ENCODE measurements at places on chromosomes 13 and 19.

DNA sequence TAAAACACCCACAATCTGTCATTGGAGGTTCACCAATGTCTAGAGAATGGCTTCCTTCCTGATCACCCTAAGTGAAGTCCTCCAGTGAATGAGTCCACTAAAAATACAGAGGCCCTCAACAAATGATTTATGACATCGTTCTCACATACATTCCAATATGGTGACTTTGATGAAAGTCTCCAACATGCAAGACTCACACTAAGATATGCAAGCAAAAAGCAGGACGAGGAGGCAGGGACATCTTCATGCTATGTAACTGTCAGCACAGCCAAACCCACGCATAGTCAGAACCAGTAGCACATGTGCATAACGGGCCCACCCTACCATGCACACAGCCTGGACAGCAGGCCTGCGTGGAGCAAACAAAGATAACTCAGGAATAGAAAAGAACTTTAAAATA is 16.6 kb upstream of the LSM14A start:
- no peak for DNase-seq

DNA sequence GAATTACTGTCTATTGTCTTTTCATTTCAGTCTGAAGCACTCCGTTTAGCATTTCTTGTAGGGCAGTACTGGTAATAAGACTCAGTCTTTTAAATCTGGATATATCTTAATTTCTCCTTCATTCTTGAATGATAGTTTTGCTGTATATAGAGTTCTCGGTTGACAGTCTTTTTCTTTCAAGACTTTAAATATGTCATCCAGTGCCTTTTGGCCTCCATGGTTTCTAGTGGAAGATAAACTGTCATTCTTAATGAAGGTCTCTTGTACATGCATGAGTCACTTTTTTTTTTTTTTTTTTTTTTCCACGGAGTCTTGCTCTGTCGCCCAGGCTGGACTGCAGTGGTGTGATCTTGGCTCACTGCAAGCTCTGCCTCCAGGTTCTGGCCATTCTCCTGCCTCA is 27.2 kb upstream of the ZDHHC20 start:
- DNase-seq: no peak

- no peak for DNase-seq
Observed at GRCh38 chr13:97272526-97272925, 50.4 kb downstream of the MBNL2 start.

- DNase-seq: no peak
Observed at GRCh38 chr19:33311326-33311682, 9.0 kb upstream of the CEBPA start.

GRCh38 chr13:97255515-97256021 is 33.4 kb downstream of the MBNL2 start:
- no peak for DNase-seq

- DNase-seq: no peak
Observed at GRCh38 chr19:19477705-19478383, 37.5 kb downstream of the TSSK6 start.

GRCh38 chr13:59770451-59770850 is 393.3 kb downstream of the DIAPH3 start:
- DNase-seq: no peak

DNA sequence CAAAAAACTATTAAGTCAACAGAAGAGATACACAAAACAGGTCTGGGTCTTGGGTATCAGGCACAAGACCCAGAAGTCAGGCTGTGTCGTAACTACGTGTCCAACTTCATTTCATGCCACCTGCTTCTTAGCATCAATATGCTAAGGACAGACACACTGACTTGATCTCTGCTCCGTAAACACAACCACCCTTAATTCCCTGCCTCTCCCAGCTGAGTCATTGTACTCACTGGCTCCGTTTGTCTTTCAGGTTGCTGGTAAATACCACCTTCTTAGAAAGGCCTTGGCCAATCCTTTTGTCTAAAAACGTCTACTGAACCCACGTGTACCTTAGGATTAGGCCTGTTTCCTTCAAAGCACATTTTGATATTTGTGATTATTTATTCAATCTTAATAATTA is 726.2 kb downstream of the PCDH9 start:
- DNase-seq: no peak

DNA sequence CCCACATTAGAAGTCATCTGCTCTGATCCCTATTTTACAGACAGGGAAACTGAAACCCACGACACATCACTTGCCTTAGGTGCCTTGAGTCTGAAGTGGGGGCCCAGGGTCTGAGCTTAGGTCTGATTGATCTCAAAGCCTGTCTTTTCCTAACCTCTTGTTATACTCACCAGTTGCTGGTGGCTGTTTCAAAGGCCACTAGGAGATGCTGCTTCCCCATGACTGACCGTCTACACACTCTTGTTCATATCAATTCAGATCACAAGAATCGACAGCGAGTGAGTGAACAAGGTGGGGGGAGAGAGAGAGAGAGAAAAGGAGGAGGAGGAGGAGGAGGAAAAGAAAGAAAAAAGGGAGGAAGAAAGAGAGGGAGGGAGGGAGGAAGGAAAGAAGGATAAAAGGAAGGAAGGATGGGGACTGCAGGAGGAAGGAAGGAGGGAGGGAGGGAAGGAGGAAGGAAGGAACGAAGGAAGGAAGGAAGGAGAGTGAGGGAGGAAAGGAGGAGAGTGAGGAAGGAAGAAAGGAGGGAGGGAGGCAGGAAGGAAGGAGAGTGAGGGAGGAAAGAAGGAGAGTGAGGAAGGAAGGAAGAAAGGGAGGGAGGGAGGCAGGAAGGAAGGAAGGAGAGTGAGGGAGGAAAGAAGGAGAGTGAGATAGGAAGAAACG is 3.3 kb downstream of the OR10H1 start:
- DNase-seq: no peak

GRCh38 chr19:39372047-39372802 is 18.7 kb downstream of the PAF1 start:
- DNase-seq: no peak

DNA sequence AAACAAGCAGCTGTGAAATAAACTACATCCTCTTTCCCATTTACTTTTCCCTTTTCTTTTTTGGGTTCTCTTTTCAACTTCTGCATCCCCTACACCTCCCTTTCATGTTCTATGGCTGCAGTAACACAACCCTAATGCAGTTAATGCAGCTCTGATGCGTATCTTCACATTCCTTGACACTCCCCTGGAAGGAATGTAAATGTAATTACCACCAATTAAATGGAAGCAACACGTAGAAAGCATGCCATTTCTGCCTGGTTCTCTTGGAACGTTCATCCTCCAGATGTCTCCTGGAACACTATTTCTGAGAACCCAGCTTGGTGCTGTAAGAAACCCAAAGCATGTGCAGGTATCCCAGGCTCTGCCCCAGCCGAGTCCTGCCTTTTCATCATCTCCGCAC is 166.8 kb upstream of the FREM2 start:
- no peak for DNase-seq

- DNase-seq: no peak
Observed at GRCh38 chr13:106032441-106032840, 503.0 kb downstream of the EFNB2 start.

DNA sequence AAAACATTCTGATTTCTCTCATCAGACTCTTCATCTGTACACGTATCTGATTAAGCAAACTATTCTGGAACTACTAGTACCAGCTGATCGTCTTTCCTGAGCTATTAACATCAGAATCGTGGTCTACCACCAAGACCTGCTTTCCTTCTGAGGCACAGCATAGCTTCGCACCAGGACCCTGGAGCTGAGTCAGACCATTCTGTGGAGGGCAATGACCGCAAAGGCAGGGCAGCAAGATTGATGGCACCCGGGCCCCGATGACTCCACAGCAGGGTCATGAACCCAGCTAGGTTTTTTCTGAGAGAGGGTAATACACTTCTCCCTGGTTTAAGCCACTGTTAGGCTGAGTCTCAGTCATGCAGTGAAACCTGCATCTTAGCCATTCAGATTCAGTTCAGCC is 158.7 kb upstream of the GPR12 start:
- no peak for DNase-seq

- DNase-seq: no peak
Observed at GRCh38 chr19:38194061-38194701, 29.8 kb downstream of the DPF1 start.

- peak; percentile 84 for DNase-seq
Observed at GRCh38 chr19:45485305-45486077, 11.4 kb downstream of the RTN2 start.

GRCh38 chr19:34804115-34804514 is 31.1 kb upstream of the ZNF599 start:
- DNase-seq: no peak

DNA sequence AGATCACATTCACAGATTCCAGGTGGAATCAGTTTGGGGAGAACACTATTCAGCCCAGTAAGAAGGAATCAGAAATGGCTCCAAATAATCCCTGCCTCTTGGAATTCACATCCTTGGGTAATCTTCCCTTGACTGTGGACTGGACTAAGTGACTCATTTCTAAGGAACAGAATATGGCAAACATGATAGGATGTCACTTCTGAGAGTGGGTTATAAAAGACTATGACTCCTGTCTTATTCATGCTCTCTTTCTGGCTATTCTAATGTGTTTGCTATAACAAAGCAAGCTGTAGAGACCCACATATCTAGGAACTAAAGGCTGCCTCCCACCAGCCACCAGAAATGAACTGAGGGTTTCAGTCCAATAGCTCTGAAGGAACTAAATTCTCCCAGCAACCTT is 37.8 kb downstream of the MBD3L2B start:
- no peak for DNase-seq

- no peak for DNase-seq
Observed at GRCh38 chr19:15062036-15062435, 12.8 kb downstream of the CASP14 start.

DNA sequence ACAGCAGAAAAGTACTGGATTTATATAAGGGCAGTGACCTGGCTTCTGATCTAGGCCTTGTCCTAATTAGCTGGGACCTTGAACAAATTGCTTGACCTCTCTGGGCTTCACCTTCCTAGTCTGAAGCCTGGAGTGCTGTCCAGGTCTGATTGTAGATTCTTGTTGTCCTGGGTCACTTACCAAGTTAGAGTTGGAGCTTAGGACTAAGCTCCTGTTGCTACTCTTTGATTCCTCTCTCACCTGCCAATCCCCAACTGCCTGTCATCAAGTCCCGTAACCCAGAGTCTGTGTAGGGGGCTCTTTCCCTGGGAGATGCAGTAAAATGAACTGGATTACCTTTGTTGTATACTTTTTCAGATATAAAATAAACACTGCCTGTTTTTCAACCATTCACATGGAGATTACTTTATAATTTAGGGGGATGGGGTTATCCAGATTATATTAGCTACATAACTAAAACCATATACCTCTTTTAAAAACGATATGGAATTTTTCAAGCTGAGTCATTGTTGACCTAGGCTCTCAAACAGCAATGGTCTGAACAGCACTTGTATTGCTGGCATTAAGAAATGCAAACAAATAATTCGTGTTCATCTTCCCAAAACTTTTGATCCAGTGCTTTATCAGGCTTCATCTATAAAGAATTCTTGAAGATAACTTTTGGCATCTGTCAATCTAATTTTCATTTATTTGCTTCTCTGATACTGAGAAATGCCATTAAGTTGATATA is 5.8 kb downstream of the ARHGAP35 start:
- DNase-seq: no peak

GRCh38 chr13:40940841-40941240 is 78.3 kb downstream of the ELF1 start:
- no peak for DNase-seq

DNA sequence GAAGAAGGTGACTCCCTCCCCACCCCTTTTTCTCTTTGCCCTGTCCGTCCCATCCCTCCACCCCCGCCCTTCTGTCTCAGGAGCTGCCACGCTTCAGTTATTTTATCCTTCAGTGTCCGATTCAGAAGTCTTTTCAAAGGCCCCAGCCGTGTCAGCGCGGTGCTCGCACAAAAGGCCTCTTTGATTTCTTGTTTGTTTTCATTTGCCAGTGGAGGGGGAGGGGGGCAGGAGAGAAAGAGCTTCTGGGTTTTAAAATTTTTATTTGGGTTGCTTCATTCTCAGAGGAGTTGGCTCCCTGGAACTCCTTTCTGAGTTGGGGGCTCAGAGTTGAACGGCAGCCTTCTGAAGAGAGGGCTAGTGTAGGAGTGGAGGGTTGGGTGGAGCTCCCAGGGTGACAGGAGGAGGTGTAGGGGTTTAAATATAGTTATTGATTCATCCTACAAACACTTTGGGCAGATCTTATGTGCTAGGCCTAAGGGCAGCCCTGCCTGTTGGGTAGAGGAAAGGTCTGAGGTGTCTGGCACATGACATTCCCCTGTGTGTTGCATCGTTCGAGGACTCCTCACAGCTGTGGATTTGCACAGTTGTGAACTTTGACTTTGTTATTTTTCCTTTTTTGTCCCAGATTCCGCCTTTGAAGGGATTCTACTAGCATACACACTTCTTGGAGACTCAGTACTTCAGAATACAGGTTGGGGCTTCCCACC is 36.8 kb downstream of the NFIX start:
- no peak for DNase-seq

GRCh38 chr13:66896933-66897332 is 333.2 kb downstream of the PCDH9 start:
- DNase-seq: no peak

DNA sequence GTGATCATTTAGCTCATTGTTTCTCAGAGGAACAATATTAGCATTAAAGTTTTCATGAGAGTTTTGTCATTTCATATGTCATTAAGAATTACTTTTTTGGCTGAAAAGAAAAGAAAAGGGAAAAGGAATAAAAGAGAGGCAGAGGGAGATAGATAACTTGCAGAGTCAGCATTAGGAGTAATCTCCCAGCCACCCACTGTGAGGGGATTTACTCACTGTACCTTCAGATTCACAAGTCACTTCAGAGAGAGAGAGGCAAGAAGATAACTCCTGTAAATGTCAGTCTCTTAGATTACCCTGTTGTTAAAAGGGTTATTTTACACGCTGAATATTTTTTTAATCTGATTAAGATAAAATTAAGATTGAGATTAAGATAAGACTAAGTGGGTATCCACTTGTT is 125.2 kb downstream of the POU4F1 start:
- DNase-seq: no peak

DNA sequence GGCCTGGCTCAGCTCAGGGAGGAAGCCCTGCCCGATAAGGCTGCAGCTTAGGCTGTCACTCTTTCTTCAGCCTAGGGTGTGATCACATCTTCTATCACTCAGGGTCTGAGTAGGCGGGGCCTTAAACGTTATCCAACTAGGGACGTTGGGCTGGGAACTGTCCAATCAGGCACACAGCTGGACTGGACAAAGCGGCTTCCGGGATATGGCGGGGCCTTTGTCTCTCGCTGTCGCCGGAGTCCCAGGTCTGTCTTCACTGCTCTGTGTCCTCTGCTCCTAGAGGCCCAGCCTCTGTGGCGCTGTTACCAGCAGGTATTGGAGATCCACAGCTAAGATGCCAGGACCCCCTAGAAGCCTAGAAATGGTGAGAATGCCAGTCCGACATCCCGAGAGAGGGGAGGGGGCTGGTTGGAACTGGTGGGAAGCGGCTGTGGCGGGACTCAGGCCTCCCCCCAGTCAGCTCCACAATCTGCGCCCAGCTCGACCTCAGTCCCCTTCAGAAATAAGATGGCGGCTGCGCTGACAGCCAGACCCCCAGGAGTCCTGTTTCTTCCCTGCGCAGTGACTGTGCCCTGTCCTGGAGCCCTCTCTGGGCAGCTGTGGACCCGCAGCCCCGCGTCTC is at the start of gene ZNF254:
Gene ZNF254, plus strand, starts transcription at position 214 of the 622 bp plus-strand sequence. Its CDS starts 121 bp downstream, at position 335.
- peak; percentile 66 for DNase-seq

DNA sequence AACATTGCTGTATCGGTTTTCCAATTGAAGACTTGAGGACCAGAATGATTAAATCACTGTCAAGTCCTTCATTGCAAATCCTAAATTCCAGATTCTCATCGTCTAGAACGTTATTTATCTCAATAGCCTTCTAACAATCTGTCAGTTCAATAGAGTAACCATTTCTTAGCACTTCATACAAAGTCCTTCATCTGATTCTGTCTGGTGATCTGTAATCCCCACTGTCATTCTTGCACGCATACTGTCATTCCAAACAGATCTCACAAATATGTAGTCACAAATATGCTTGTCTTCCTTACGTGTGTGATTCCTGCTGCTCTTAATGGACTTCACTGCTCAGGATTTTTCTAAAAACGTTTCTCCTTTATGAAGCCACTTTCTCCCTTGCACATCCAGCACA is 1197.5 kb downstream of the EFNB2 start:
- DNase-seq: no peak

Measured in GM12891 (cell line).